ENCODE measurements at places on chromosomes 7 and 10. TPM values are rescaled to one million over a fixed set of nuclear protein-coding genes. Genes with fewer than 3 reads are reported as not detected.

DNA sequence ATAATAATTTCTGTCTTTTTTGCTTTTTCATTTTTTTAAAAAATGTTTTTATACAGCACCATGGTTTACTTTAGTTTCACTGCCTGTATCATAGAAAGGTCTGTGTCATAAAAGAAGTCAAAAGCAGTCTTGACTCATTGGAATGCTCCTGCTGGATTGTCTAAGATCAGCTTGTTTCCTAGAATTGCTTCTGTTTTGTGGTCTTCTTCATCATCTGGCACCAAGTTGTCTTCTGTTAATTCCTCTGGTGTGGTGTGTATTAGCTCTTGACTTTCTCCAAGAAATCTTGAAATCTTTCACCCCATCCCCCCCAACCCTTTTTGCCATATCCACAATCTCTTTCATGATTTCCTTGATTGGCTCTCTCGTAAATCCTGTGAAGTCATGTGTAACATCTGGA lies 250.3 kb upstream of the CXCL12 start:
- DNase-seq = no peak

GRCh38 chr7:27952456-27953285 lies 212.7 kb downstream of the TAX1BP1 start:
- DNase-seq = no peak

DNA sequence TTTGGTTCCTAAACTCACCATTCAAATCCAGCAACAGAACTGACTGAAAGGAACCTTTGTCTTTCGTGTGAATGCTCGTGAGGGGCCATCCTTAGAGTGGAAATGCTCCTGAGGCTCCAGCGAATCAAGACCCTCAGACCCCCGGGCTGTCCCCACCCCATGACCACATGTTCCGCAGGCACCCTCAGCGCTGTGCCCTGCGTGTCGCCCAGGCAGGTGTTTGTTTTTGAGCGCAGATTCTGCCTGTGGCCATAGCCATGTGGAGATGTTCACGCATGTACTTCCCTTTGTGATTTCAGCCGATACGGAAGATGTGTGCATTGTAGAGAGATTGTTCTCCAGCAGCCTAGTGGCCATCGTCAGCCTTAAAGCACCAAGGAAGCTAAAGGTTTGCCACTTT lies 24.2 kb downstream of the WIPI2 start:
- DNase-seq = no peak

CTAGE4 gene
- 1.4 TPM for total RNA-seq

C7orf33 gene
- total RNA-seq = not detected
